ENCODE measurements at places on chromosomes 4 and X.

GRCh38 chr4:183356931-183357675 is 34.9 kb upstream of the CLDN24 start:
- no peak for DNase-seq

GRCh38 chr4:4560136-4560535 is 18.3 kb upstream of the STX18 start:
- no peak for DNase-seq

- peak; percentile 9 for DNase-seq
Observed at GRCh38 chr4:23889814-23890341, at the start of gene PPARGC1A. Gene PPARGC1A (minus strand): TSS chr4:23890047. CDS start chr4:23889957, 90 bp downstream.

DNA sequence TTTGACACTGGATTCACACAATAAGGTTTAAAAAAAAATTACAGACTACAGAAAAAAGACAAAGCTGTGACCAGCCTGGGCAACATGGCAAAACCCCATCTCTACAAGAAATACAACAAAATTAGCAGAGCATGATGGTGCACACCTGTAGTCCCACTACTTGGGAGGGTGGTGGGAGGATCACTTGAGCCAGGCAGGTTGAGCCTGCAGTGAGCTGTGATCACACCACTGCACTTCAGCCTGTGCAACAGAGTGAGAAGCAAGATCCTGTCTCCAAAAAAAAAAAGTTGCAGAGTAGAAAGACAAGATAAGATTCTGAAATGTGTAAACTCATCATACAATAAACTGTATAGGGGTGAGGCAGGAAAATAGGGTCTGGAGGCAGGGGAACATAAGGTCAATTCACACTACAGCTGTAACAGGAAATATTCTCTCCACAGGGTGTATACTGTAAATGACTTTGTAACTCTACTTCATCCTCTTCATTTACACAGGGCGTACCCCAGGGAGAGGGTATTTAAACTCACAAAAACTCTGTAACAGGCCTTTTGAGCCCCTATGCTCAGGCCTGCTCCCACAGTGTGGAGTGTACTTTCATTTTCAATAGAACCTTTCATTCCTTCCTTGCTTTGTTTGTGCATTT is 112.6 kb upstream of the MAPK10 start:
- DNase-seq = no peak

GRCh38 chr4:25107827-25108516 is 52.3 kb downstream of the SEPSECS start:
- DNase-seq = no peak

GRCh38 chrX:131752493-131753198 is 208.8 kb downstream of the OR13H1 start:
- DNase-seq = no peak

GRCh38 chr4:80115368-80116181 is 42.5 kb upstream of the ANTXR2 start:
- DNase-seq = no peak

- no peak for DNase-seq
Observed at GRCh38 chr4:126821152-126821551, 811.6 kb upstream of the INTU start.

DNA sequence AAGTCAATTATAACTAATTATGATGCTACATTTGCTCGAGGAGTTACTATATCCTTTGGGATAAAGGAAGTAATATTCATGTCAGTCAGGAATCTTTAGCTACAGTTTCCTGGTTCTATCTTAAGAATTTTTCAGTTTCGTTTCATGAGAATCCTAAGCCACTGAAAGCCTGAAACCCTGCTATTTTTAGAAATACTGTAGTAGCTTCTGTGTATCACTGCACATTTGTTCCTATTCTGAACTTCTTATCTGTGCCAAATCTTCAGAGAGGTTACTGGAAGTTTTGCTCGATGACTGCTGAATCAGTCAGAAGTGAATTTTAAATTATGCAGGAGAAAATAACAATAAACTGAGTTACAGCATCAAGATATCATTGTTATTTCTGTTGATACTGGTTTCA is 249.2 kb downstream of the TENM3 start:
- DNase-seq = no peak

DNA sequence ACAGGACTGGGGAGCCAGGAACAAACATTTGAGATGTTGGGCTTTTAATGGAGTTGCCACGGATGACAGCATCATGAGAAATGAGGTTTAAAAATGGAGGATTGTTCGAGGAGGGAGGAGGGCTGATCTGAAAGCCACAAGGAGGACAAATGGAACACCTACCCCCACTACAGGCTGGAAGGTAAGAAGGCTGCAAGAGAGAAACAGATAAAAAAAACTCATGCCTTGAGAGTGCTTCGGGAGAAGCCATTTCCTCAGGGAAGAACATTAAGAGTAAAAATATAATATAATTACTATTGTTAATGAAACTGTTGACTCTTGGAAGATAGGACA is 119.5 kb upstream of the MAP9 start:
- DNase-seq = no peak

DNA sequence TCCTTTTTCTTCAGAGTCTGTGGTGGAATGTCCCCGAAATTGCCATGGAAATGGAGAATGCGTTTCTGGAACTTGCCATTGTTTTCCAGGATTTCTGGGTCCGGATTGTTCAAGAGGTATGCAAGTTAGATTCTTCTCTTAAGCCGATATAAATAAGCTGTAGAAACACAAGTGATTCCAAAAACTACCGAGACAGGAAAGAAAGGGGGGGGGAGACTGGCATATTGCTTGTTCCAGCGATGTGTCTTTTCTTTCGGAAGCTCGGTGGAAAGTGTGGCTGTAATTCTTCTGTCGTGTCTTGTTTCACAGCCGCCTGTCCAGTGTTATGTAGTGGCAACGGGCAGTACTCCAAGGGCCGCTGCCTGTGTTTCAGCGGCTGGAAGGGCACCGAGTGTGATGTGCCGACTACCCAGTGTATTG is 236.9 kb downstream of the DCTD start:
- DNase-seq = no peak

GRCh38 chr4:5707778-5708448 is 446 bp downstream of the EVC2 start:
- DNase-seq = no peak

GRCh38 chrX:136250191-136251040 is 784 bp downstream of the MAP7D3 start:
- no peak for DNase-seq

GRCh38 chr4:90025248-90025647 is 101.9 kb upstream of the CCSER1 start:
- peak; percentile 53 for DNase-seq

DNA sequence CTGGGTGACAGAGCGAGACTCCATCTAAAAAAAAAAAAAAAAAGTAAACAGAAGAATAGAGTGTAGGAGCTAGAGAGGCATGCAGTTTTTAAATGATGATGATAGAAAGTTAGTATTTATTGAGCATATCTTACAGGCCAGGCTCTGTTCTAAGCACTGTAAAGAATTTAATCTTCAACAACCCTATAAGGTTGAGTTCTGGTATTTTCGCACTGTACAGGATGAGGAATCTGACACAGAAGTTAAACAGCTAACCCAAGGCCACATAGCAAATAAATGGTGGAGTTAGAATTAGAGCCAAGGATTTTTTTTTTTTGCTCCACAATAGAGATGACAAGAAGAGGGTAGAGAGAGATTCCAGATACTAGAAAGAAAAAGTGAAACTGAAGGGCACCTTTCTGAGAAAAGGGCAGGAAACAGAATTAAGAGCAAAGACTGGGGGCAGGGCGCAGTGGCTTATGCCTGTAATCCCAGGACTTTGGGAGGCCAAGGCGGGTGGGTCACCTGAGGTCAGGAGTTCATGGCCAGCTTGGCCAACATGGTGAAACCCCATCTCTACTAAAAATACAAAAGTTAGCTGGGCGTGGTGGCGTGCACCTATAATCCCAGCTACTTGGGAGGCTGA is 56.1 kb downstream of the KLHL5 start:
- DNase-seq = no peak

- no peak for DNase-seq
Observed at GRCh38 chr4:99395595-99396364, 39.4 kb downstream of the ADH7 start.

DNA sequence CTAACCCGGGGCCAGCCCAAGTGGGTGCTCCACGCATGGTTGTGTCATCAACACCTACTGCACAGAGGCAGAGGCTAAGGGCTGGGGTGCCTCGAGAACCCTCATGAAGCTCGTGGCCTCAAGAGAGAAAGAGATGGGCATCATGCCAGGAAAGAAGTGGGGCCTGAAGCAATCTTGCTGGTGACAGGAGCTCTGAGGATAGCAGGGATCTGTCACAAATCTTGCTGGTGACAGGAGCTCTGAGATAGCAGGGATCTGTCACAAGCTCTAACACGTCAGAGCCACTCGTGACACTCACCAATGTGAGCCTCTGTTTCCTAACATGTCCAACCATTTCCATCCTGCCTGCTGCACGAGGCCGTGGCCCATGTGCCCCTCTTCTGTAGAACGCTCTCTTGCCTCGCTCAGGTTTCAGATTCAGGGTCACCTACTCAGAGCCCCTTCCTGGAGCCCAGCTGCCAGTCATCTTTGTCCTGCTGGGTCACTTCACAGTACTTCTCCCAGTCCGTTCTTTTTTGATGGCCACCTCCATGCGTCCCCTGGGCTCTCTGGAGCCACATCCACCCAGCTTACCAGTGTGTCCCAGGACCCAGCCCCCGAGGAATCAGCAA is 21.1 kb downstream of the PNMA6E start:
- peak; percentile 41 for DNase-seq

GRCh38 chrX:10206317-10206716 is 49.5 kb downstream of the CLCN4 start:
- DNase-seq = no peak

DNA sequence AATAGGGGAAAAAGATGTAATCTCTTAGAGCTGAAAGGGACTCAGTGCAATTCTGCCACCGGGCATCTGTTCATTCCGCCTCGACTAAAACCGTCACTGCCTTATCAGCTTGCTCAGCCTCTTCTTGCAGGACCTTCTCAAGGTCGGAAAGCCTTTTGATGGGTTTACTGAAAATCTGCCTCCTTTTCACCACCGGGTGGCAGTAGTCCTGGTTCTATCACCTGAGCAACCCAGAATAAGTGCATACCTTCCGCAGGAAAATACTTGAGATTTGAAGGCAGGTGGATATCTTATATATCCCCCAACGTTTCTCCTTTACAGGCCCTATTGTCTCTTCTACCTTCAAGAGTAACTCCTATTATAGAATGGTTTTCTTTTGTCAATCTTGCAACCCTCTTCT is 103.4 kb upstream of the PAK3 start:
- peak; percentile 40 for DNase-seq

DNA sequence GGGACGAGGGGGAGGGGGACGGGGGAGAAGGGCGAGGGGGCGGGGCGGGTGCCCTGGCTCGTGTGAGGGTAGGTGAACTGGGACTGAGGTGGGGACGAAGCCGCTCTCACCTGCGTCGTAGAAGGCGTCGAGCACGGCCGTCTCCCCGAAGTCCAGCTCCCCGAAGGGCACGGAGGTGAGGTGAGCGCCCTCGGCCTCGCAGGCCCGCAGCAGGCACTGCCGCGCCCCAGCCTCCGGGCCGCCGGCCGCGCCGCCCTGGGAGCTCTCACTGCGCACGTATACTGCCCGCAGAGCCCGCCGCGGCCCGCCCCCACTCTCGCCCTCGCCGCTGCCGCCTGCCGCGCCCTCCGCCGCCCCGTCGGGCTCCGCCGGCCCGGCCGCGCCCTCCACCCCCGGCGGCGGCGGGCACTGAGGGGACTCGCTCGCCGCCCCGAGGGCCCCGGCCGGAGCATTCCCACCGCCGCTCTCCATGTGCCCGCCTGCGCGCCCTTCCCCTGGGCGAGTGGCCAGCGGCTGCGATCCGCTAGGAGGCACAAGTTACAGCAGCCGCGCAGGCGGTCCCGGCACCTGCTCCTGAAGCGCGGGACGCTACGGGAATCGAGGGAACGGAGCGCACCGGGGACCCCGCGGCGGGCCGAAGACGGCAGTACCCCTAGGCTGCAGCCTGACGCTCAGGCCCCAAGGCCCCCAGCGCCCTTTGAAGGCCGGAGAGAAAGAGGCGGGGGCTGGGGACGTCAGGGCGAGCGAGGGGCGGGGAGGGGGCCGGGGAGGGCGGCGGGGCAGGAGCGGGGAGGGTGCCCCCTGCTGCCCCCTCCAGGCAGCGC is at the start of gene MAP3K15:
TSS of gene MAP3K15 (minus strand) at position 718 of the 824 bp plus-strand sequence. CDS start at position 471, 247 bp downstream.
- DNase-seq = peak; percentile 55

GRCh38 chrX:111955901-111956300 is 79.9 kb downstream of the TRPC5OS start:
- no peak for DNase-seq

DNA sequence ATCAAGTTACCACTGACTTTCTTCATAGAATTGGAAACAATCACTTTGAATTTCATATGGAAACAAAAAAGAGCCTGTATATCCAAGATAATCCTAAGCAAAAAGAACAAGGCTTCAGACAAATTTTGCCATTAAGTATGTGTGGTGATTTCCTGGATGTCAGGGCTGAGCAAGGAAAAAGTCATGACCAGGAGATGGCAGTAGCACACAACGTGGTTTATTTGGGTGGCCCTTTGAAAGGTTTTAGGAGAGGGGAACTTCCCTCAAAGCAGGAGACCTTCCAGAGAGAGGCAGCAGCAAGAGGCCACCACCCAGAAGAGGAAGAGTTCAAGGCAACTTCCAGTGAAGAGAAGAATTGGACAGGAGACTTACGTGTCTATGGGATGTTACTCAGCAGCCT is 18.1 kb upstream of the ZXDB start:
- DNase-seq = peak; percentile 51

DNA sequence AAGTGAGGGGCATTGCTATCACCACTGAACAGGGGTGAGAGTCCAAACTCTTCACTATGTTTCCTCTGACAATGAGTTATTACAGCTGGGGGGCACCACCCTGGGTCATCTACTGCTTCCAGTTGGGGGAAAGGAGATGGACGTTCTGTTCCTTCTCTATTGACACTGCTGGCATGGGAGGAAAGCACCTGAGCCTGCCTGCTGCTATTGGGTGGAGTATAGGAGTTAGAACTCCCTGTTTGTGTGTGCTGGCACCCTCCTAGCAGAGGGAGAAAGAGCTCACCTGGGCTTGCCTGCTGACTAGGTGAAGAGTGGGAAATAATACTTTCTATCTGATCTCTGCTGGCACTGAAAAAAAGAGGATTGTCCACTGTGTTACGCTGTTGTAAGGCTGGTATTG is 163.8 kb downstream of the MSN start:
- no peak for DNase-seq

- DNase-seq = peak; percentile 97
Observed at GRCh38 chr4:37826295-37827029, at the start of gene PGM2. Gene PGM2 (plus strand): TSS chr4:37826686. CDS start chr4:37826733, 47 bp downstream.

GRCh38 chrX:65705439-65705838 is 38.0 kb downstream of the MSN start:
- no peak for DNase-seq

DNA sequence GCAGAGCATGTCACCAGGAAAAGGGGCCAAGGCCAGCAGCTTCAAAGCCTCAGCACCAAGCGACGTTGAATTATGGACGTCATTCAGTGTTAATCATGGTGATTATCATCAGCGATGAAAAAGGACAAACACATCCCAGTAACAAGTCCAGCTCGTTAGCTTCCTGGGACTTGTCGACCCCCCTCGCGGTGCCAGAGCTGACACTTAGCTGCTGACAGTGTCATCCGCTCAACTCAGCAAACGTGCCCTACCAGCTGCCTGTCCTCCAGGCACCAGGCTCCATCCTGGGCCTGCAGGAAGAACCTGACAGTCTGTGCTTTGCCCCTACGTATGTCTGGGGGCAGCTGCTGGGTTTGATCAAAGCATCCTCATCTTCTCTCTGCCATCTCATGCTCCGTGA is 137.0 kb upstream of the PSAPL1 start:
- DNase-seq = no peak

Measured in hematopoietic multipotent progenitor cell treated with erythropoietin and hydrocortisone succinate and interleukin-3 and kit ligand, for 4 days (in vitro differentiated cells).